ENCODE measurements at places on chromosomes 12 and 14. TPM values are rescaled to one million over a fixed set of nuclear protein-coding genes. Genes with fewer than 3 reads are reported as not detected.

GLIPR1L2 gene
- 0.41 TPM for total RNA-seq

FSCB gene
- total RNA-seq = not detected

LMNTD1 gene
- 1.2 TPM for total RNA-seq

CSAD gene
- total RNA-seq = 11.8 TPM

KRT6C gene
- not detected for total RNA-seq

C14orf39 gene
- total RNA-seq = not detected

C12orf54 gene
- total RNA-seq = not detected

KERA gene
- total RNA-seq = 1.2 TPM

OASL gene
- not detected for total RNA-seq

WNT5B gene
- total RNA-seq = 22.0 TPM

TRPV4 gene
- total RNA-seq = not detected

FBLN5 gene
- total RNA-seq = 1.6 TPM

PRB2 gene
- not detected for total RNA-seq

AQP5 gene
- total RNA-seq = 1.2 TPM

ARMH4 gene
- total RNA-seq = 54.2 TPM

FAM186B gene
- 0.41 TPM for total RNA-seq

IL22 gene
- total RNA-seq = not detected

TAS2R42 gene
- not detected for total RNA-seq

ADCY4 gene
- total RNA-seq = 0.82 TPM

CDH24 gene
- total RNA-seq = 9.4 TPM

CLEC9A gene
- not detected for total RNA-seq

NANOG gene
- not detected for total RNA-seq

SERPINA10 gene
- total RNA-seq = not detected

PABPN1 gene
- total RNA-seq = 70.1 TPM

RFX4 gene
- 2.9 TPM for total RNA-seq

NRXN3 gene
- total RNA-seq = 44.8 TPM

MUCL1 gene
- total RNA-seq = not detected

NKX2-1 gene
- total RNA-seq = 0.82 TPM

GALNT6 gene
- total RNA-seq = under 0.01 TPM

DEPDC4 gene
- total RNA-seq = 2.4 TPM

SLC4A8 gene
- total RNA-seq = 25.3 TPM

FGF6 gene
- not detected for total RNA-seq

SLC39A5 gene
- not detected for total RNA-seq

BHLHE41 gene
- total RNA-seq = 0.41 TPM

IQSEC3 gene
- 4.1 TPM for total RNA-seq
